ENCODE measurements at places on chromosomes 7 and 10.

GRCh38 chr10:30842185-30842584 lies 189.5 kb downstream of the ZNF438 start:
- H3K27ac ChIP-seq: no peak overlapping the region
- no peaks in the 10 kb centered on the region for H3K4me1 ChIP-seq
- no peak overlapping the region for H3K4me3 ChIP-seq
- no peaks in the 10 kb centered on the region for H3K36me3 ChIP-seq
- H3K27me3 ChIP-seq: no peaks in the 10 kb centered on the region
- DNase-seq: no peak

DNA sequence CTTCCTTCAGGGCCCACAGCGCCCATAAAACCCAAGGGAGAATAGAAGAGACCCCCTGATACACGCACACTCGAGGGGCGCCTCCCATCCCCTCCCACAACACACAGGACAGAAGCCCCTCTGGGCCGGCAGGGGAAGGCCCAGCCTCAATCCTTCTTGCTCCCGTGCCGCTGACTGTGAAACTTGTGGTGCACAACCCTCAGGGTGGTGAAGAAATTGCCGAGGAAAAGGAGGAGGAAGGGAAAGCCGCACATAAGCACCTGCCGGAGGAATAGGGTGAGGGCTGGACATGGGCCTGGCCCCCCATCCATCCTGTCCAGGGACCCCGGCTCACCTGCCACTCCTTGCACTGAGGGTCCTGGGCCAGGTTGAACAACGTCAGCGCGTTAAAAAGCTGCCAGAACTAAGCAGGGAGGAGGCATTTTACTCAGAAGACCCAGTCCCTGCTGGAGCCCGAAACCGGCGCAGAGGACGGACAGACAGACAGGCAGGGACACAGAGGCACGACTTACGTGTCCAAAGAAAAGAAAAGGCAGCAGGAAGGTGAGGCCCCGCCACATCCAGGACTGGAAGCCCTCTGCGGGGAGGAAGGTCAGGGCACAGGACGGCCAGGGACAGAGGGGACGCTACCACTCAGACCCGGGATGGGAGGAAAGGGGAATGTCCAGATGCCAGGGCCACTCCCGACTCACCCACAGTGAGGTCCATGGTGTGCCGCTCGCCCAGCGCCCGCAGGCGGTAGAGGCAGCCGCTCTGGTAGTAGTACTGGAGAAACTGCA lies 7.2 kb downstream of the TMEM120A start:
- H3K27me3 ChIP-seq: no peaks in the 10 kb centered on the region
- no peak for DNase-seq
- no peaks in the 10 kb centered on the region for H3K36me3 ChIP-seq
- no peak overlapping the region for H3K27ac ChIP-seq

GRCh38 chr7:44291066-44291732 lies 34.2 kb downstream of the CAMK2B start:
- no peaks in the 10 kb centered on the region for H3K27me3 ChIP-seq
- H3K4me1 ChIP-seq: no peaks in the 10 kb centered on the region
- no peak overlapping the region for H3K4me3 ChIP-seq
- peak; percentile 62 for DNase-seq

DNA sequence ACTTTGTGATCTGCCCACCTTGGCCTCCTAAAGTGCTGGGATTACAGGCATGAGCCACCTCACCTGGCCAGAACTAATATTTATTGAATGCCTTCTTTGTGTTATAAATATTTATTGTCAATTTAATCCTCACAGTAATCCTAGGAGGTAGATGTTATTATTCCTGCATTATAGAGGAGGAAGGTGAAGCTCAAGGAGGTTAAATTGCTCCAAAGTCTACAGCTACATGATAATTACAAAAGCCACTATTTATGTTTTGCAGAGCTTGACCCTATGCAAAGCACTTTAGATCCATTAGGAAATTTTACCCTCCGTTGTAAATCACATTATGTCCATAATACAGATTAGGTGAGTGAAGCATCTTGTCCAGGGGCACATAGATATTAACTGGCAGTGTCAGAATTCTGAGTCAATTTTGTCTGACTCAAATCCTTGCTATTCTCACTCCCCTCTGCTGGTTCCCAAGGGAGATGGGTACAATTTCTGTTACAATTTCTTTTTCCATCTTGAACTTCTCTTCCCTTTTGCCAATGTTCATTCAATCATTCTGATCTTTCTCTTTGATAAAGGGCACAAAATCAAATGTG lies 25.7 kb upstream of the CDK14 start:
- peaks cover 5% of the 10 kb centered on the region for H3K4me1 ChIP-seq
- H3K4me3 ChIP-seq: no peak overlapping the region
- no peak for DNase-seq
- H3K27me3 ChIP-seq: no peaks in the 10 kb centered on the region
- H3K27ac ChIP-seq: no peak overlapping the region
